Purkinje cell (primary cell): ENCODE measurements at places on chromosomes 7 and 10. TPM values are rescaled to one million over a fixed set of nuclear protein-coding genes. Genes with fewer than 3 reads are reported as not detected.

CPEB3 gene
- 22.4 and 23.4 TPM in 2 replicates for polyA plus RNA-seq

IGFBP1 gene
- 1.3 TPM in 1 of 2 replicates, not detected in the other for polyA plus RNA-seq

TRIL gene
- polyA plus RNA-seq, result 8.6 and 16.1 TPM in 2 replicates

RNLS gene
- 9.4 and 12.3 TPM in 2 replicates for polyA plus RNA-seq

TUBB8 gene
- not detected in 2 replicates for polyA plus RNA-seq

CLCN1 gene
- polyA plus RNA-seq, result not detected in 2 replicates
